ENCODE measurements at places on chromosomes 3 and 15.

GRCh38 chr15:59997070-59997701 is 6.9 kb upstream of the FOXB1 start:
- DNase-seq: peak; percentile 55

DNA sequence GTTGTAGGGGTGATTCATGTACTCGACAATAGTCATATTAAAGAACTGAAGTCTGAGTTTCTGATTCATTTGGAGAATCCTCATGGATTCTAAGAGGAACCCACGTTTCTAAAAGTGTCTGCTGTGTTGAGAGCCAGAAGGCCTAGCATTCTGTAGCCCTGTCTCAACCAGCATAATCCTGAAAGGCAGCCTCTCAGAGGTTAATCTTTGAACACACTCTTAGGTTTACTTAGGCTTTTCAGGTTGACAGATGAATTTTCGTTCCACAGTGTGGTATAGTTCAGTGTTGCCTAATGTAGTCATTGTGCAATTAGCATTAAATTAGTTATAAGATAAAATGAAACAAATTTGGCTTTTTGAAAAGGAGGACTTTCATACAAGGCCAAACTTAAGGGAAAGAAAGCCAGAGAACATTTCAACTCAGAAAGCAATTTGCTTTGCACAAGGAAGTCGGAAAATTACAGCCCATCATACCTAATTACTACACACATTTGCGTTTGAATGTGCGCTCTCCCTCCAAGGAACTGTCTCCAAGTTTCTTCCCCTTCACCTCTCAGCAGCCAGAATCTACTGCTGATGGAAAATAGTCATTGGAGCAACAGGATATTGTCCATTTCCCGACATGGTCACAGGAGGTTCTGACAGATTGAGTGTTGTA is 42.0 kb downstream of the AGBL1 start:
- no peak for DNase-seq

GRCh38 chr3:14120111-14120920 is 4.4 kb downstream of the CHCHD4 start:
- no peak for DNase-seq

GRCh38 chr3:59766200-59766872 is 716.5 kb upstream of the CFAP20DC start:
- DNase-seq: no peak

DNA sequence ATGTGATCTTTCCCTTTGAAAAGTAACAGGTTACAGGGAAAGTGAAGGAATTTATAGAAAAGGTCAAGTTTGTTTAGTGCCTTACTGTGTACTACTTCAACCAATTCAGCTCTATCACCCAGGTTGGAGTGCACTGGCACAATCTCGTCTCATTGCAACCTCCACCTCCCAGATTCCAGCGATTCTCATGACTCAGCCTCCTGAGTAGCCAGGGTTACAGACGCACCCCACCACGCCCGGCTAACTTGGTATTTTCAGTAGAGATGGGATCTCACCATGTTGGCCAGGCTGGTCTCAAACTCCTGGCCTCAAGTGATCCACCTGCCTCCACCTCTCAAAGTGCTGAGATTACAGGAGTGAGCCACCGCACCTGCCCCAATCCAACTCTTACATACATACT is 279.7 kb downstream of the ZBTB20 start:
- DNase-seq: no peak

DNA sequence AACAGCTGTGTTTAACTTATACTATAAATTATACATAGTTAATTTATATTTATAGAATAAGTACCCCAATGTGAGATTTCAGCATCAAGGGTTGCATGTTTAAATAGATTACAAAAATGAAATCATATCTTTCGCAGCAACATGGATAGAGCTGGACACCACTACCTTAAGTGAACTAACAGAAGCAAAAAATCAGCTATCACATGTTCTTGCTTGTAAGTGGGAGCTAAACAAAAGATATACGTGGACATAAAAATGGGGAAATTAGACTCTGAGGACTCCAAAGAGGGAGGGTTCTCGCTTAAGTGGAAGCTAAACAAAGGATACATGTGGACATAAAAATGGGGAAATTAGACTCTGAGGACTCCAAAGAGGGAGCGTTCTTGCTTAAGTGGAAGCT is 626.5 kb upstream of the DPPA4 start:
- no peak for DNase-seq

GRCh38 chr3:66326340-66326739 is 105.5 kb downstream of the SLC25A26 start:
- DNase-seq: no peak

DNA sequence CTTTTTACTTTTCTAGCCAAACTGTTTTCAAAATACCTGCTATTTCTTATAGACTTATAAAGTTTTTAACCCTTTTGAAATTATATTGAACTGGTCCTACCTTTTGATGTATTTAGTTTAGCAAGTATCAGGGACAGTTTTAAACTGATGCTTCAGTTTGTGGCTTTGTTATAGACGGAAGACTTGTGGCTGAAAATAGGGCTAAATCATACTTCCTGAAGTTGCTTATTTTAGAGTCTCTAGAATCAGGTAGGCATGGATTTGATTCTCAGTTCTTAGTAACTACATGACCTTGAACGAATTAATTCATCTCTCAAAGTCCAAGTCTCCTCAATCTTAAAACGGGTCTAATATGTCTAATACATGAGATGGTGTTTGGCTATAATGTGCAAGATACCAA is 322.8 kb downstream of the RAP2B start:
- no peak for DNase-seq

- DNase-seq: peak; percentile 32
Observed at GRCh38 chr15:51888593-51889195, 59.2 kb downstream of the TMOD3 start.

- no peak for DNase-seq
Observed at GRCh38 chr15:41935566-41936020, 36.8 kb downstream of the EHD4 start.

DNA sequence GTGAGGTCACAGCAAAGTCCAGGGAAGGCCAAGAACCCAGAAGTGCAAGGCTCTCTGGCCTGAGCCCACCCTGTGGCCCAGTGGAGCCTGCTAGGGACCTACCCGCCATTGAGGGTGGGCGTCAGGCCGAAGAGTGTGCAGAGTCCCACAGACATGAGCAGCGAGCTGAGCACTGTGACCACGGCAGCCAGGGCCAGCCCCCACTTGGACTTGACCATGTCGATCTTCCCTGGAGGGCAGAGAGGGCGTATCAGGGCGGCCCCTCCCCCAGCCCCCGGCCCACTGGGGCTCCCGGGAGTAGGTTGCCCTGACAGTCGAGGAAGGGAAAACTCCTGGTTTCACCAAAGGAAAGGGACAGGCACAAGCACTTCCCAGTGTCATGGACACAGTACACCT is 44.6 kb downstream of the PTPN23 start:
- DNase-seq: peak; percentile 2

- DNase-seq: no peak
Observed at GRCh38 chr15:67841513-67841762, 1.6 kb upstream of the RNU6-1 start.

DNA sequence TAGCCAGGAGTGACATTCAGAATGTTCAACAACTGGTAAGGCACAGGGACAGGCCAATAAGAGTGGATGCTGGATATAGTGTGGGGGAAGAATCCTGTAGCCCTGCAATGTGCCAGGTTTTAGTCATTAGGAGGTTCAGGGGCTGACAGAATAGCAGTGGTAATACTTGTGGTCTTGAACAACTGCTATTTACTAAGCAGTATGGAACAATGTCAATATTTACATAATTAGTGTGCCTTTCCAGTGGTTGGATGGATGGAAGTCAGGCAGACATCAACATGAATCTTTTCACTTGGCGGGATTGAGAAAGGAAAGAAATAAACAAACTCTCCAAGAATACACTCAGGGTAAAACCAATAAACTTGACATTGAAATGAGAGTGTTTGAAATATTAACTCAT is 55.1 kb downstream of the OTOL1 start:
- DNase-seq: no peak

GRCh38 chr15:67838789-67839332 is 984 bp downstream of the RNU6-1 start:
- no peak for DNase-seq

- DNase-seq: no peak
Observed at GRCh38 chr3:123571264-123571972, 13.4 kb downstream of the HACD2 start.

GRCh38 chr15:63056829-63057228 is 14.3 kb downstream of the TPM1 start:
- DNase-seq: no peak

DNA sequence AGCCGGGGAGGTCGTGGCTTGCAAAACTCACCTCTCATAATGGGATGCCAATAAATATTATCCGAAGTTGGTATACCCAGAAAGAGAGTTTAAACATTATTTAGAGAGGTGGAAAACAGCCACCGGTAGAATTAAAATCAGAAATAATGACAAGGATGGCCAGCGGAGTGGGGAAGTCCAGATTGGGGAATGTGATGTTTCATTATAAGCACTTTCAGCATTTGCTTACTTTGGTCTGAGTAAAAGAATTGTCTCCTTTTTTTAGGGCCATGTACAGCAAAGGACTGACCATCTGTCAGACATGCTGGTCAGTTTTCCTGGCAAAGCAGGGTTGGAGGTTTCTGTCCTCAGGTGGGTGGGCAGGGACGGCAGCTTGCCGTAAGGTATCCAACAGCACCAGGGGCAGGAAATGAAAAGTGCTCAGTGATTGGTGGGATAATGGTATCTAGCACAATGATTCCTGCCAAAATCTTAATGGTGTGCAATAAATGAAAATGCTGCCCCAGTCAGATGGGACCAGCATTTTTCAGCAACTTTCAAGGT is 24.3 kb downstream of the APBA2 start:
- DNase-seq: no peak

GRCh38 chr3:44762170-44762677 is 630 bp downstream of the KIF15 start:
- DNase-seq: no peak

GRCh38 chr3:52408466-52408865 is 36.4 kb downstream of the SEMA3G start:
- no peak for DNase-seq

GRCh38 chr3:16198427-16198826 is 23.9 kb downstream of the GALNT15 start:
- no peak for DNase-seq

DNA sequence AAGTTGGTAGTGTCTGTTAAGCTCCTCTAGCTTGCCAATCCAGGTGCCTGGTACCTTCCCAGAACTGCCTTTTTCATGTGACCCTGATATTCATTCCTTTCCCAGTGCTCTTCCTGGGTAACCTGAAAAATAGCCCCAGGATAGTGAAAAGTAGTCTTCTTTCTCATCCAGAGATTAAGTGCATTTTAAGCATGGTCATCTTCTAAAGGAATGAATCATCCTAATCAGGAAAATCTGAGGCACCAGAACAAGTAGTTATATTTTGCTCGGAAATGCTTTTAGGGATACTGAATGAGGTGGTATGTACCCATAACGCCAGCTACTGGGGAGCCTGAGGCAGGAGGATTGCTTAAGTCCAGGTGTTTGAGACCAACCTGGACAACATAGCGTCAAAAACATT is 23.1 kb upstream of the PDCD6IP start:
- no peak for DNase-seq

GRCh38 chr3:161409069-161409468 is 37.8 kb upstream of the SPTSSB start:
- peak; percentile 2 for DNase-seq

GRCh38 chr15:73258271-73259108 is 110.3 kb downstream of the HCN4 start:
- DNase-seq: no peak

- DNase-seq: peak; percentile 75
Observed at GRCh38 chr3:9946112-9947024, 5.8 kb downstream of the PRRT3 start.

DNA sequence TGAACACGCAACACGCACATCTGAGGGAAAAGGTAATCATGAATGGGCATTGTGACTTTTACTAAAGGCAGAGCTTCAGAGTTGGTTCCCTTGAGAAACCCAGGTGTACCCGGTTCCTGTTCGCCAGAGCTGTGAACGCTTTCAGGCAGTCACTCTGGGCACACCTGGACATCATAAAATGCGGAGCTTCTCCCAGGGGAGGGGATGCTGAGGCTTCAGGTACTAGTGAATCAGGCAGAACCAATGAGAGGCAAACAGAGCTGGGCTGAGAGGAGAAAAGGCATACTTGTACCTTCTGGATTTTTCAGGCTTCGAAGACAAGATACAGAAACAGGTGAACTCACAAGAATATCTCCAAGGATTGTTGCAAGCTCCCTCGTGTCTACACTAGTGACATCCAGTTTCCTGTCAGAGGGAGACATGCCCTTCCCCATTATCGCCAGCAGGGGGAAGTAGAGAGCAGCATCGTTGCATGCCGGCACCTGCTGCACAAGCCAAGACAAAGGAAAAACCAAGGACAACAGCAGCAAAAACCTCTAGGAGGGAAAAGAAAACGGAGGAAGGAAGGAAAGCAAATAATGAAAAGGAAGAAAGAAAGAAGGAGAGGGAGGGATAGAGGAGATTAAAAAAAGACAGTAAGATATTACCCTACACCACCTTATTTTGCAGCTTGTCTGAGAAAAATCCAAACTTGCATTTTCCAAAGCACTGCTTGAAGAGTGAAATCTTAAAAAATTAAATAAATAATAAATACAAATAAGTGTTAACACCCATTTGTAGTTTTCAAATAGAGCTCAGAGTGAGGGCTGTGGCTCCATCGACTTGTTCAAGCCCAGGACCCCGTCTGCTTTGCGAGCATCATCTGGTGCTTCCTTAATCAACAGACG is 2.0 kb downstream of the AHSG start:
- DNase-seq: peak; percentile 84

GRCh38 chr3:41598402-41599126 is 363.3 kb downstream of the ULK4 start:
- no peak for DNase-seq

- DNase-seq: no peak
Observed at GRCh38 chr3:157127268-157127667, 32.7 kb downstream of the CCNL1 start.

GRCh38 chr15:92903631-92903965 is 3.5 kb downstream of the CHD2 start:
- DNase-seq: no peak

Data from germinal center (tissue), 1 donor.